ENCODE measurements at places on chromosomes 4 and X.

- DNase-seq, result no peak
These were observed 112.8 kb upstream of the MAP3K15 start for GRCh38 chrX:19628011-19628575.

DNA sequence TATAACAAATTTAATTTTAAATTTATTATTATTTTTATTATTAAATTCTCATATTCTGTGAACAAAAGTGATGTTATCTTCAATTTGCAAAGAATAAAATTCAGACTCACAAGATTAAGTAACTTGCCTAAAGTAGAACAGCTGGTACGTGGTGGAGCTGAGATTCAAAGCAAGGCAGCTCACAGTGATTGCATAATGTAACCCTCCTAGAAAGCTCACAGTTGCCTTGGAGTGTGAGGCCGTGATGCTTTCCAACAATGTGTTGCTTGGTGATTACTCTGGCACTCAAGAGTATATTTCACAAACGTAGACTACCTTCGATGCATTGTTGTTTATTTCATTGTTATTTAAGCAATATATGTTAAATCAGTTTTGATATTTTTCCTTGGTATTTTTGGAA, 1039.2 kb upstream of the PABPC4L start:
- no peak for DNase-seq

- no peak for DNase-seq
These were observed 20.3 kb downstream of the FGF13 start for GRCh38 chrX:138691186-138691585.

DNA sequence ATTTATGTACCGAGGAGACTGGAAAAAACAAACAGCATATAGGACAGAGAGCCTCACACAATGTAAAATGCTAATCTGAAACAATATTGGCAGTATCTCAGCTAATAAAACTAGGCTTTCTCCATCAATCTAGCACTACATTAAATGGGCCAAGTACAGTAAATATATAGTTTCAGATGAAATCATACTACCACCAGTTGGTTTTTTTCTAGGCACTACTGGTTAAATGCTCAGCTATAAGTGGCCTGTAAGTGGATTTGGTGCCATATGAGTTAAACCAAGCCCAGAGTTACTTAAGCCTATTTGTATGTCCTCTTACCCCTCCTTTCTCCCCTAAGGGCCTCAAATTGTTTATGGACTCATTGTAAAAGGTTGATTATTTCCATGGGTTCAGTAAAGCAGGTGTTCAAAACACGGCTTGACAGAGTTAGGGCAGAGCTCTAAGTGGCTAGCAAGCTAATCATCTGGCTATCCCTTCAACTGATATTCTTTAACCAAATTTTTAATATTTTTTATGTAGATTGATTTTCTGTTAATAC, 57.5 kb downstream of the FAM13A start:
- DNase-seq, result no peak

GRCh38 chr4:153794006-153794405, 5.1 kb upstream of the SFRP2 start:
- no peak for DNase-seq

GRCh38 chrX:17591741-17592110, 145.6 kb upstream of the SCML1 start:
- DNase-seq, result no peak

- DNase-seq, result no peak
These were observed 76.7 kb upstream of the NAF1 start for GRCh38 chr4:163243297-163243981.

DNA sequence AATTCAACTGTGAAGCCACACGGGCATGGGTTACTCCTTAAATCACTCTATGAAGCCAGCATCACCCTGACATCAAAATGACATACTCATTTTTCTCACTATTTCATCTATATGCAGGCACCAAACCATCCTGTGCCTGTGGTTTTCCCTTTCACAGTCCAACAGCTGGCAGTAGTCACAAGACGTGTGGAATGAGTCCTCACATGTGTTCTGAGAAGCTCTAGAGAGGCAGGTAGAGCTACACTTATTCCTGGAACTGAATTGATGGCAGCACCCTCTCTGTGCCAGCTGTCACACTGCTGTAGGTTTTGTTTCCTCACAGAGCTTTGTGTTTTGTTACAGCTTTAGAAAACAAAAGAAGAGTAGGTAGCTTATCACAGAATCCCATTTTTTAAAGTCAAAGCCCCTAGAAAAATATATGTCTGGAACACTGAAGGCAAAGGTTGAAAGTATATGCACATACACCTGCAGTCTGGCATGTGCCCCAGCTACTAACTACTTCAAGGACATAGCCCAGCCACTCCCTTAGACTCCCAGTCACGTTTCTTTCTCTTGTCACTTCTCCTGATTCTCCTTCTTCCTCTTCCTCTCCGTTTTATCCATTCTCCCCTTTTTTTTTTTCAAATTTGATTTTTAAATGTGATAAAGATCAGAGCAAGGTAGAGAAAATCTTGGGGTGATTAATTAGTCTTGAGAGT, 107.1 kb downstream of the ANXA10 start:
- no peak for DNase-seq

GRCh38 chr4:94889946-94890345, 132.2 kb downstream of the BMPR1B start:
- DNase-seq, result no peak

GRCh38 chr4:38034986-38035882, 75.0 kb downstream of the PTTG2 start:
- no peak for DNase-seq

DNA sequence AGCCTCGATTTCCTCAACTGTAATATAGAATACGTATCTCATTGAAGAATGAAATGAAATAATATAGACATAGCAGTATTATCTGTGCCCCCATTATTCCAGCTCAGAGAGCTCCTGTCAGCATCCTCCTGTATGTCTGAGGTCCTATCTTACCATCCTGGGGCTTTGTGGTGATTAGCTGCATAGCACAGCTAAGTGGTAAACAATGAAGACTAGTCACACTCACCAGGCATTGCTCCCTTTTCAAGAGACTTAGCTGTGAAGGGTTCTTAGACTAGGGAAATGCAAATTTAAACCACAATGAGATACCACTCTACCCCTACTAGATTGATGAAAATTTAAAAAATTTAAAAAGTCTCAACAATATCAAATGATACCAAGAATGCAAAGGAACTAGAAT, 172.9 kb downstream of the SLC39A8 start:
- DNase-seq, result no peak

GRCh38 chr4:118180776-118181175, 146.5 kb downstream of the NDST3 start:
- no peak for DNase-seq

GRCh38 chrX:10538831-10539230, 81.6 kb downstream of the MID1 start:
- DNase-seq, result no peak

DNA sequence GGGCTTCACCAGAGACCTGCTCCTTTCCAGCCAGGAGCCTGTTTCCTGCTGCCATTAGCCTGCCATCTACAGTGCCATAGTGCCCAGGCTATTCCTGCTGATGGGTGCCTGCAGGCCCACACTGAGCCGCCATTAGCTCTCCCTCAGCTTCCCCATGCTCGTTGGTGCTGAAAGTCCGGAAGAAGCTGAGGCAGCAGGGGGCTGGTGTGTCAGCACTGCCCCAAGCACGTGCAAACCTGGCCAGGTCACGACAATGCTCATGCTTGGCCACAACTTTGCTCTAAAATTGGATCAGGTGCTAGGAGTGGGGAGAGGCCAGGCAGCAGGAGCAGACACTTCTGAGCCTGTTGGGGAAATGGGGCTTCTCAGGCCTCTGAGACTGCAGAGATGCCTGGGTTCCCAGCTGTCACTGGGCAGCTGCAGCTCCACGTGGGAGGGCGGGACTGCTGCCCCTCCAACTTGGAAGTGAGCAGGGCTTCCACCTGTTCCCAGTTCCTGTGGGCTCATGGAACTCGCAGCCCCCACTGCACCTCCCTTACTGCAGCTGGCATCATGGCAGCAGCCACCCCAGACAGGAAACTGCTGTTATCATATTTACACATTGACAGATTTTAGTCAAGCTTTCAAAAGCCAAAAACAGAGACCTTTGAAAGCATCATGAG, 913.9 kb downstream of the FSTL5 start:
- no peak for DNase-seq

DNA sequence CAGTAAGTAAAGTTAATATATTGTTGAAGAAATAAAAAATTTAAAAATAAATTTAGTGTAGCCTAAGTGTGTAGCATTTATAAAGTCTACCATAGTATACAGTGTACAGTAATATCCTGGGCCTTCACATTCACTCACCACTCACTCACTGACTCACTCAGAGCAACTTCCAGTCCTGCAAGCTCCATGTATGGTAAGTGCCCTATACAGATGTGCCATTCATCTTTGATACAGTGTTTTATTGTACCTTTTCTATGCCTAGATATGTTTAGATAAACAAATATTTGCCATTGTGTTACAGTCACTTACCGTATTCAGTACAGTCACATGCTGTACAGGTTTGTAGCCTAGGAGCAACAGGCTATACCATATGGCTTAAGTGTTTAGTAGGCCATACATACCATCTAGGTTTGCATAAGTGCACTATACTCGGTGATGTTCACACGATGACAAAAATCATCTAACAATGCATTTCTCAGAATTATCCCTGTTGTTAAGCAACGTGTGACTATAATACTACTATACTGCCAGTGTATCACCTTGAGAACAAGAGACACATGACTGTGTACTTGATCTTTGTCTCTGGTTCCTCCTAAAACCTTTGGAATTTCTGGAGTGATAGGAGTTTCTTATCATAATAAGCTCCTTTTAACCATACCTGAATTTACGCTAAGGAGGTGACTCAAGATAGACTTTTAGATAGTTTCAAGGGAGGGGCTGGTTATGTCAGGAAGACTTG, 25.8 kb upstream of the SEPTIN11 start:
- no peak for DNase-seq

GRCh38 chrX:74535086-74535407, 79.4 kb downstream of the RLIM start:
- no peak for DNase-seq

- DNase-seq, result no peak
These were observed 71.6 kb upstream of the DHX15 start for GRCh38 chr4:24655971-24656370.

DNA sequence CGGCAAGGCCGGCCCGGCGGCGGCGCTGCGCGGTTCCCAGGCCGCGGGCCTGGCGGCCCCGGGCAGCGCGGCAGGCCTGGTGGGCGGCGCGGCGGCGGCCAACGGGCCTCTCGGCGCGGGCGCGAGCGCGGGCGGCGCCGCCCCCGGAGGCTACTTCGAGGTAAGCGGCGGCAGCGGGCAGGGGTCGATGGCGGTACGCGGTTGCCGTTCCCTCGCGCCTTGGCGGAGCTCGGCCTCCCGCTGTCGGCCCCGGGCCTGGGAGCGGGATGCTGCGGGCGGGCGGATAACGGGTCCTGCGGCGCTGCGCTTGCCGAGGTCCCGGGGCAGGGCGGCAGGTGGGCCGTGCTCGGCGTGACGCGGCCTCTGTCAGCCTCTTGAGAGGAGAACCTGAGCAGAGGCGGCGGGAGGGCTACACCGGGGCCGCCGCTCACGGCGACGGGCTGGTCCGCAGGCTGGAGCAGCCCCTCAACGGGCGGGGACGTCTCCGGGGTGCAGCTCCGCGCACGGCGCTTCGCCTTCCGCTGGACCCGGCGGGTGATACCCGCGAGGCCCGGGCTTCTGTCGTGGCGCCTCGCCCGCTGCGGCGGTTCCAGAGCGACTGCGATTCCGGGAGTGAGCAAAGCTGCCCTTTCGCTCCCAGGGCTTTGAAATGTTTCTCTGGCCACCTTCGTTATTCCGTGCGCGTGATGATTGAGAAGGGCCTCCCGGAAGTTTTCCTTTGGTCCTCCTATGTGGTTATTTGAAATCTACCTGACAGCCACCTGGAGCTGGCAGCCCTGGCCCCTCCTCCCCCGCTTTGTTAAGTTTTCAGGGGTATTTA, 774 bp downstream of the FAM193A start:
- no peak for DNase-seq

- no peak for DNase-seq
These were observed 18.1 kb downstream of the SH3TC1 start for GRCh38 chr4:8217246-8217511.

- no peak for DNase-seq
These were observed 53.9 kb downstream of the IRF2 start for GRCh38 chr4:184420402-184420801.

GRCh38 chr4:5500165-5500564, 208.2 kb downstream of the EVC2 start:
- DNase-seq, result no peak
